ENCODE measurements at places on chromosomes 6 and 20. TPM values are rescaled to one million over a fixed set of nuclear protein-coding genes. Genes with fewer than 3 reads are reported as not detected.

DNA sequence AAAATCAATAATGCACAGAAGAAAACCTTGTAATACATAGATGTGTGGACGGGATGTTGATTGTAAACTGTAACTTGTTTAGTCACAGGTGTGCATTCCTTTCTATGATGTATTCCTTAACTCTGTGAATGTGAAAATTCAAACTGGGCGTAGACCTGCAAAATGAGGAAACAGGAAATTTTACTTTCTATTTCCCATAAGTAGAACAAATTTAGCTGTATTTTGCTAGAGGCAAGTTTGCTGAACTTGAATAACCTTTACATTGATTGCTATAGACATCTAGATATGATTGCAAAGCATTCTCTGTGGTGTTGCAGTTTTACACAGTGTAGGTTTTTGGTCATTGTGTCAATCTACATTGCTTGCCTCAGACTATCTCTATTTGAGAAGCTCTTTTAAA, 368.4 kb upstream of the MAN1A1 start:
- no peaks in the 10 kb centered on the region for H3K36me3 ChIP-seq
- H3K27ac ChIP-seq = no peak overlapping the region
- DNase-seq = no peak

- peaks cover 12% of the 10 kb centered on the region for H3K4me1 ChIP-seq
- H3K36me3 ChIP-seq = no peaks in the 10 kb centered on the region
- no peak overlapping the region for H3K27ac ChIP-seq
- no peaks in the 10 kb centered on the region for H3K27me3 ChIP-seq
- H3K4me3 ChIP-seq = no peak overlapping the region
- DNase-seq = no peak
These were observed 2.6 kb downstream of the TFEB start for GRCh38 chr6:41732591-41733359.

DNA sequence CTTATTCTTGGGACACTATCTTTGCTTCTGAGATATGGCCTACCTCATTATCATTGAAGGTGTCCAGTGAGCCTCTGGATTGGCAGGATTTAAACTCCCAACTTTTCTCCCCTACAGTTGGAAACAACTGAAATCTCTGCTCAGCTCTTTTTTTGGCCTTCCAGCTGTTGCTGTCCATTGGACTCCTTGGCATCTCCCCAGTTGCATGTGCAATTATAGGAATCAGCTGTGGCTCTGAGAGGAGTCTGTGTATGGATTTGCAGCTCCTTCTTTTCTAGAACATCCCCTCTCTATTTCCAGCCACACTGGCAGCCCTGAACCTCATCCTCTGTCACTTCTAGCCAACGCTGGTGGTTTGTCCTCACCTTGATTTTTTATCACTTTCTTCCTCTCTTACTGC, 21.2 kb downstream of the RAB22A start:
- H3K4me3 ChIP-seq = no peak overlapping the region
- H3K27me3 ChIP-seq = no peaks in the 10 kb centered on the region
- H3K27ac ChIP-seq = no peak overlapping the region
- H3K4me1 ChIP-seq = peaks cover 3% of the 10 kb centered on the region
- DNase-seq = no peak

- DNase-seq = no peak
- H3K27ac ChIP-seq = no peak overlapping the region
- H3K36me3 ChIP-seq = no peaks in the 10 kb centered on the region
- peaks cover 13% of the 10 kb centered on the region for H3K4me1 ChIP-seq
- no peaks in the 10 kb centered on the region for H3K27me3 ChIP-seq
These were observed 14.2 kb downstream of the ERGIC3 start for GRCh38 chr20:35555951-35556645.

DNA sequence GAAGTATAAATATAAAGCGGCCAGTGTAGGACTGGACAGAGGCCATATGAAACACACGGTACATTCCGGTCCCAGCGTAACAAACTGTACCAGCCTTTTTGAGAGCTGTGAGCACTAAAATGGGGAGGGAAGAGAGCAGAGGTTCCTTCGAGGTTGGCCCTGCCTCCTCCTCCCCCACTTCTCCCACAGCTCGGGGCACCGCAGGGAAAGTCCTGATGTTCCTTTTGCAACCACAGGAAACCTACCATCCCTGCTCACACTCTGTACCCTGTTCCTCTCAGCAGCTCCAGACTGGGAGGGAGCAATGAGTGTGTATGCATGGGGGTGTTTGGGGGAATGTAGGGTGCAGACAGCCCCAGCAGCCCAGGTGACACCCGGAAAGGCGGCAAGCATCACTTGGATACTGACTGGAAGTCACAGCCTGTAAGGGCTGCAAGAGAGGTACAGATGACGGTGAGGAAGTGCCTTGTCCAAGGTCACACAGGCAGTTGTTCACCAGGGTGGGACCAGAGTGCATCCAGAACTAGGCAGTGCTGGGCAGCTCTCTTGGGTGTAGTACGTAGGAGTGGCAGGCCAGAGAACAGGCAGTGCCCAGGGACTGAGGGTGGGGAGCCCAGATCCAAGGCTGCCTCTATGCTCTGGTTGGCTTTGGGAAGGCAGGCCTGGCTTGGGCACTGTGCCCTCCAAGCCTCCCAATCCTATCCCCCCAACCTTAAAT, 11.0 kb upstream of the ARMC12 start:
- peaks cover 95% of the 10 kb centered on the region for H3K4me1 ChIP-seq
- no peaks in the 10 kb centered on the region for H3K27me3 ChIP-seq
- H3K4me3 ChIP-seq = no peak overlapping the region
- peak; percentile 85 for DNase-seq
- H3K27ac ChIP-seq = peak overlapping the region; percentile 98
- no peaks in the 10 kb centered on the region for H3K36me3 ChIP-seq

- no peak overlapping the region for H3K27ac ChIP-seq
- H3K4me3 ChIP-seq = no peak overlapping the region
- no peaks in the 10 kb centered on the region for H3K36me3 ChIP-seq
- H3K4me1 ChIP-seq = no peaks in the 10 kb centered on the region
- DNase-seq = peak; percentile 22
These were observed 102.6 kb downstream of the IBTK start for GRCh38 chr6:82144852-82145340.

DNA sequence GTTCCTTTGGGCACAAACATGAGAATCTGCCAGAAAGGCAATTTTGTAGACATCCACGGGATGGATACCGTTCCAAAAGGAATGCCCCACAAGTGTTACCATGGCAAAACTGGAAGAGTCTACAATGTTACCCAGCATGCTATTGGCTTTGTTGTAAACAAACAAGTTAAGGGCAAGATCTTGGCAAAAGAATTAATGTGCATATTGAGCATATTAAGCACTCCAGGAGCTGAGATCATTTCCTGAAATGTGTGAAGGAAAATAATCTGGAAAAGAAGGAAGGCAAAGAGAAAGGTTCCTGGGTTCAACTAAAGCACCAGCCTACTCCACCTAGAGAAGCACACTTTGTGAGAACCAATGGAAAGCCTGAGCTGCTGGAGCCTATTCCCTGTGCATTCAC, 103.9 kb upstream of the ARG1 start:
- H3K27ac ChIP-seq = no peak overlapping the region
- H3K36me3 ChIP-seq = no peaks in the 10 kb centered on the region
- H3K4me3 ChIP-seq = no peak overlapping the region
- H3K4me1 ChIP-seq = no peaks in the 10 kb centered on the region

- no peaks in the 10 kb centered on the region for H3K36me3 ChIP-seq
- H3K4me3 ChIP-seq = no peak overlapping the region
- H3K4me1 ChIP-seq = peaks cover 9% of the 10 kb centered on the region
- H3K27me3 ChIP-seq = no peaks in the 10 kb centered on the region
These were observed 40.3 kb upstream of the OGFRL1 start for GRCh38 chr6:71248306-71248765.

DNA sequence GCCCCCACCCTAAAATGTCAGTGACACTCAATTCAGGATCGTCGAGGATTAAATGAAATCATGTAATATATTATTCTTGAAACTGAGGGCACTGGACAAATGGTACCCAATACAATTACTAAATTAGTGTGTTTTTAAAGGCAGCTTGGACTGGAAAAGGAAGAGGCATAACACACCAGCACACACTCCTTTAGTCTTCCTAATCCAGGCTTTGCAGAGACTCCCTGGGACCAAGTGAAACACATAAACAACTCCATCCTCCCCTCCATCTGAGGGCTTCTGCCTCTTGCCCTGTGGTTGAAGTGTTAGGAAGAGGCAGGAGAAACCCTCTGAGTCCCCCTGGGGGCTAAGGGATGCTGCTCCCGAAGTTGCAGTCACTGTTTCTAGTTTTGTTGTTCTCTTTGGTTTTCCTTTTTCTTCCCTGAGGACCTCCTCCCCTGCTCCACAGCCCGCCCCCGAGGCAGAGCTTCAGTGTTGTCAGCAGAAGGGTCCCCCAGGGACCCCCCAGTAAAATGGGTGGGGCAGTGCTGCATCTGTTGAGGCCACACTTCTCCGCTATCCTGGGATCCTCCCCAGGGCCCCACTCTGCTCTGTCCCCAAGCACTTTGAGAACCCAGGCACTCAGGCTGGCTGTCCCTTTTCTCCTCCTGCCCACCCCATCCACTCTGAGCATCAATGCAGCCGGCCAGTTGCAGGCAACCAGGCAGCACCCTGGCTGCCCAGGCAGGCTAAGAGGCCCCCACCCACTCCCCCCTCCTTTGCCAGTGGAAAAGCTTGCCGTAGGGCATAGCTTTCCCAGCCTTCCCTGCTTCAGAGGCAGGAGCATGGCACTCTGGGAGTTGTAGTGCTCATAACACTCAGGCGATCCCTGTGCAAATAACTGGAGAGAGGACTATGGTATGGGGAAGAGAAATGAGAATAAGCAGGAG, 5.9 kb downstream of the TMEM63B start:
- no peaks in the 10 kb centered on the region for H3K27me3 ChIP-seq
- no peak overlapping the region for H3K27ac ChIP-seq
- DNase-seq = peak; percentile 70
- no peaks in the 10 kb centered on the region for H3K36me3 ChIP-seq
- no peak overlapping the region for H3K4me3 ChIP-seq
- peaks cover 17% of the 10 kb centered on the region for H3K4me1 ChIP-seq

- peak; percentile 84 for DNase-seq
- H3K27ac ChIP-seq = peak overlapping the region; percentile 91
- no peaks in the 10 kb centered on the region for H3K27me3 ChIP-seq
- peaks cover 5% of the 10 kb centered on the region for H3K4me1 ChIP-seq
- no peaks in the 10 kb centered on the region for H3K36me3 ChIP-seq
These were observed 1.3 kb downstream of the MAPK14 start for GRCh38 chr6:36028877-36029324.

DNA sequence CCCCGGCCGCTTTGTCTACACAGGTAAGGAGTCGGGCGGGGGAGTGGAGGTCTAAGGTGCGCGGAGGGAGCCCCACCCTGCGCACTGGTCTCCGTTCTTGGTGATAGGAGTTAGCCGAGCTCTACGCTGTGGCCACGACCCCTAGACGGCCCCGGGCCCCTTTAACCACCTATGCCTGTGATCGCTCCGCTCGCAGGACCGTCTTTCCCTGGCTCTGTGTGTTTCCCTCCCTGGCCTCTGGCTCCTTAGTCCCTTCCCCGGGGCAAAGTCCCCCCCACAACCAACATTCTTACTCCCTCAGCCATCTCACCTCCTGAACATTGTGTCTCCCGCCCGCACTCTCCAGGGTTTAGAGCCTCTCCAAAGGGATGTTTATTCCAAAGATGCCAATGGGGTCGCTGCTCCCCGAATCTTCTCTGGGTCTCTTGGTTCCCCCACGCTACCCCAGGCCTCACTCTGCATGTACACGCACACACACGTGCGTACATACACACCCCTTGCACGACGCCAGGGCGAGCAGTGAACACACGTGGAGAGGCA, 50.4 kb downstream of the CPXM1 start:
- no peak overlapping the region for H3K4me3 ChIP-seq
- peaks cover 7% of the 10 kb centered on the region for H3K4me1 ChIP-seq
- no peak overlapping the region for H3K27ac ChIP-seq
- H3K36me3 ChIP-seq = no peaks in the 10 kb centered on the region

GRCh38 chr20:36407199-36407733, 101.1 kb downstream of the DLGAP4 start:
- DNase-seq = no peak
- H3K27me3 ChIP-seq = no peaks in the 10 kb centered on the region
- H3K4me1 ChIP-seq = no peaks in the 10 kb centered on the region
- no peak overlapping the region for H3K4me3 ChIP-seq
- no peaks in the 10 kb centered on the region for H3K36me3 ChIP-seq

DNA sequence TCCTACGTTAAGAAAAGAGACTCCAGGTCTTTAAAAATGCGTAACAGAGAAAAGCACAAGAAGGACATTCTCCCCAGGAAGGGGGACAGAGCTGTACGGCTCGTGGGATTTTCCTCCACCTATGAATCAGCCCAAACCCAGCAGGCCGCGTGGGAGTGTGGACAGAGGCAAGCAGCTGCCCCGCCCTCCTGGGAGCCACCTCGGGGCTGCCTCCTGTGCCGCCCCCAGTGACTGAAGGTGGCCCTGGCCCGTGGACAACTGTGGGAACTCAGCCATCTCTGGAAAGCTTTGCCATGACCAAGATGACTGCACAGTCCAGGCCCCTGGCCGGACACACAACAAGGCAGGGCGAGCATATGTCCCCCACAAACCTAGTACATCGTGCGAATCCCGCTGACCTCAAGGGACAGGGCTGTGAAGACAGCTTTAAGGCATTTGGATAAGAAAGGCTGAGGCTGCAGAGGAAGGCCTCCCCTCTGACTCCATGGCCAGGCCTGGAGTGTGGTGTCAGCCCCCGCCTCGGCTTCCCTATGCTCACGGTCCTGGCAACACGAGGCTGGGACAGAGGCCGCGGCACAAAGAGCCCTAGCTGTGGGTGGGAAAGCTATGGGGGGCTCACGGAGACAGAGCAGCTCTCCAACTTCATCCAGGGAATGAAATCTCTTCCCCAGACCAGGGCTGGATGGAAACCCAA, 26.9 kb downstream of the PXDC1 start:
- H3K27ac ChIP-seq = no peak overlapping the region
- H3K27me3 ChIP-seq = no peaks in the 10 kb centered on the region
- no peaks in the 10 kb centered on the region for H3K36me3 ChIP-seq
- no peak for DNase-seq

GRCh38 chr6:112054555-112055190, 769 bp downstream of the CCN6 start:
- H3K27me3 ChIP-seq = no peaks in the 10 kb centered on the region
- no peak overlapping the region for H3K27ac ChIP-seq
- H3K4me3 ChIP-seq = no peak overlapping the region
- no peak for DNase-seq
- H3K36me3 ChIP-seq = no peaks in the 10 kb centered on the region
- no peaks in the 10 kb centered on the region for H3K4me1 ChIP-seq

GRCh38 chr20:41218466-41218865, 81.1 kb downstream of the PLCG1 start:
- no peak overlapping the region for H3K27ac ChIP-seq
- peak; percentile 42 for DNase-seq
- no peak overlapping the region for H3K4me3 ChIP-seq
- peaks cover 14% of the 10 kb centered on the region for H3K4me1 ChIP-seq

DNA sequence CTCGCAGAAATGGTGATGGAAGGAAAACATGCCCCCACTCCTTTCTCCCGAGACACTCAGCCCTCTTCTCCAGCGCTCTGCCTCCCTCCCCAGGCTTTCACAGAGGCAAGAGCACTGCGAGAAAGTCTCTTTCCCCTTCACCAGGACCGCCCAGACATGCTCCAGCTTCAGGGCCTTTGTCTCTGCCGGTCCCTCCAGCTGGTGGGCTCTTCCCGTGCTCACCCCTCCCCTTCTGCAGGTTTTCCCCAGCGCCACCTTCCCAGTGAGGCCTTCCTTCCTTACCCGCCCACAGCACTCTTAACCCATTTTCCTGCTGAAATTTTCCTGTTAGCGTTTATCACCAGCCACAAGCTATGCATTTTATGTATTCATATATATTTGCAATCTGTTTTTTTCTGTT, 86.2 kb downstream of the TFAP2C start:
- no peak overlapping the region for H3K4me3 ChIP-seq
- H3K27me3 ChIP-seq = no peaks in the 10 kb centered on the region
- no peak for DNase-seq
- no peak overlapping the region for H3K27ac ChIP-seq
- H3K36me3 ChIP-seq = no peaks in the 10 kb centered on the region

PPP1R16B gene
- total RNA-seq = 1.3 TPM

ULBP2 gene
- total RNA-seq = 2.0 TPM

WFDC12 gene
- total RNA-seq = not detected

PLCG1 gene
- total RNA-seq = 184 TPM

CLVS2 gene
- 0.16 TPM for total RNA-seq

ENPP5 gene
- 114 TPM for total RNA-seq

TAGAP gene
- 4.5 TPM for total RNA-seq
